ENCODE measurements at places on chromosomes 3 and 15. TPM values are rescaled to one million over a fixed set of nuclear protein-coding genes. Genes with fewer than 3 reads are reported as not detected.
A peak's percentile ranks its signal among the peaks of the same experiment; 100 is the strongest.

DNA sequence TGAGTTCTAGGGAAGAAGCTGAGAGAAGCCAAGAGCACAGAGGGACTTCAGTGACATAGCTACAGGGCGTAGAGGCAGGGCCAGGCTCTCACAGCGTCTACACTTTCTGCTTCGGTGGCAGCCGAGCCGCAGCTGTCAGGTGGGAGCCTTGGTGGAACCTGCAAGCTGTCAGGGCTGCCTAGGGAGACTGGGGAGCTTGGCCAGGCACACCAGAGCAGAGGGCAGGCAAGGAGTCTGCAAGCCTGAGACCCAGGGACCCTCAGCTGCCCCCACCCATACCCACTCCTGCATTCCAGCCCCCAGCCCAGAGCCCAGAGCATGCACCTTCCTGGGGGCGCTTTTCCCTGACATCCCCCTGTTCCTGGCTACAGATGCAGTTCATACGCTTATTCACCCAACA is 13.4 kb upstream of the KLF15 start:
- H3K27ac ChIP-seq = no peak overlapping the region
- H3K36me3 ChIP-seq = no peaks in the 10 kb centered on the region
- H3K4me3 ChIP-seq = no peak overlapping the region

- no peaks in the 10 kb centered on the region for H3K27me3 ChIP-seq
- H3K36me3 ChIP-seq = no peaks in the 10 kb centered on the region
Observed at GRCh38 chr15:59384507-59384906, 11.8 kb upstream of the MYO1E start.

IGSF11 gene
- total RNA-seq = 1.00 TPM

GRCh38 chr15:88498996-88499395 is 31.5 kb downstream of the MRPS11 start:
- H3K4me3 ChIP-seq = no peak overlapping the region
- peaks cover 25% of the 10 kb centered on the region for H3K4me1 ChIP-seq
- H3K27me3 ChIP-seq = no peaks in the 10 kb centered on the region

- no peaks in the 10 kb centered on the region for H3K27me3 ChIP-seq
- H3K36me3 ChIP-seq = no peaks in the 10 kb centered on the region
- no peak overlapping the region for H3K27ac ChIP-seq
- no peaks in the 10 kb centered on the region for H3K4me1 ChIP-seq
- no peak overlapping the region for H3K4me3 ChIP-seq
Observed at GRCh38 chr3:159401069-159401468, 587.6 kb upstream of the IL12A start.

DNA sequence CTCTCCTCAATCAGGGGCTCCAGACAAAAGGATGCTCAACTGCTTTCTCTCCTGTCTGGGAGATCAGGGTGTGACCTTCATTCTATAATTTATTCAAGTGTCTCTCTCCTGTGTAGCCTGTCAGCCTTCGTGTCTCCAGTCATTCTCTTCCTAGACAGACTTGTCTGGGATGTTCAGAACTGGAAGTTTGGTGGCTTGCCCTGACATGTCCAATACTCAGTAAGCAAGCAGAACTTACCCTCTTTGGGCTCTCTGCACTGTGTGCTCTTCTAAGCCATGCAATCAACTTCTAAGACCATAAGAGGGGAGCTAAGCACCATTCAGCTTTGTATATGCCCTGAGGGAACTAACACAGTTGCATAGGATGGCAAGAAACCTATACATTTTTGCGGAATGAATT is 14.1 kb downstream of the ACKR2 start:
- no peak overlapping the region for H3K27ac ChIP-seq
- no peaks in the 10 kb centered on the region for H3K36me3 ChIP-seq

SCG3 gene
- total RNA-seq = not detected

DNA sequence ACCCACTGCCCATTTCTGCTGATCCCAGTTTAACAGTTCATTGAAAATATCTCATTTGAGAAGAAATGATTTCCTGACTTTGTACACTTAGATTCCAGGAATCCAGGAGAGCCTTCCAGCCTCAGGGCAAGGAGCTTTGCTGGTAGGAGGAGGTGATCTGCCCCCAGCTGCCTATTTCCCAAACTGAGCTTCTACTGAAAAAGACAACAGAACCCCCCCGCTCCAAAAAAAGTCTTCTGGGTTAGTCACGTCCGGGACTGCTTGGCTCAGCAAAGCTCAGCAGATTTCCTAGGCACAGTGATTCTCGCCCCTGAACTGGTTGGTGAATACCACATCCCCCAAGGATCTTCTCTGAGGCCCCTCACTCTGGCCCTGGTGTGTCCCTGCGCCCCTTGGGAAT is 13.1 kb downstream of the SLC6A6 start:
- H3K27ac ChIP-seq = no peak overlapping the region
- H3K27me3 ChIP-seq = no peaks in the 10 kb centered on the region
- no peak for DNase-seq
- no peak overlapping the region for H3K4me3 ChIP-seq
- peaks cover 11% of the 10 kb centered on the region for H3K4me1 ChIP-seq
- peaks cover 75% of the 10 kb centered on the region for H3K36me3 ChIP-seq

FBLN2 gene
- total RNA-seq = 69.2 TPM

CIP2A gene
- total RNA-seq = 1.6 TPM

- no peak overlapping the region for H3K27ac ChIP-seq
- H3K4me1 ChIP-seq = no peaks in the 10 kb centered on the region
- DNase-seq = no peak
- no peaks in the 10 kb centered on the region for H3K27me3 ChIP-seq
Observed at GRCh38 chr3:365268-365667, 168.7 kb downstream of the CHL1 start.

DNA sequence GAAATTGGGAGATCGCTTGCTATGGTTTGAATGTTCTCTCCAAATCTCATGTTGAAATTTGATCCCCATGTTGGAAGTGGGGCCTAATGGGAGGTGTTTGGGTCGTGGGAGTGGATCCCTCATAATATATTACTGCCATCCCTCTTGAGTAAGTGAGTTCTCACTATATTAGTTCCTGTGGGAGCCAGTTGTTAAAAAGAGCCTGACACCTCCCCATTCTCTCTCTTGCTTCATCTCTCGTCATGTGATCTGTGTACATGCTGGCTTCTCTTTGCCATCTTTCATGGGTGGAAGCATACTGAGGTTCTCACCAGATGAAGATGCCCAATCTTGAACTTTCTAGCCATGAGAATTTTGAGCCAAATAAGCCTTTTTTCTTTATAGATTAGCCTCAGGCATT is 43.0 kb upstream of the IL20RB start:
- H3K4me1 ChIP-seq = no peaks in the 10 kb centered on the region
- H3K36me3 ChIP-seq = no peaks in the 10 kb centered on the region
- no peak for DNase-seq
- H3K4me3 ChIP-seq = no peak overlapping the region
- H3K27ac ChIP-seq = no peak overlapping the region

GRCh38 chr15:89825271-89825940 is 10.8 kb upstream of the ANPEP start:
- no peak overlapping the region for H3K4me3 ChIP-seq
- H3K36me3 ChIP-seq = no peaks in the 10 kb centered on the region
- peak overlapping the region; percentile 84 for H3K27ac ChIP-seq

PRTG gene
- total RNA-seq = 1.8 TPM

- no peaks in the 10 kb centered on the region for H3K36me3 ChIP-seq
- no peak overlapping the region for H3K4me3 ChIP-seq
- no peak overlapping the region for H3K27ac ChIP-seq
- H3K27me3 ChIP-seq = no peaks in the 10 kb centered on the region
Observed at GRCh38 chr15:22806664-22807063, 20.2 kb downstream of the NIPA1 start.

SEMA3G gene
- 16.5 TPM for total RNA-seq

LDHAL6B gene
- total RNA-seq = not detected

- H3K27ac ChIP-seq = no peak overlapping the region
- no peaks in the 10 kb centered on the region for H3K36me3 ChIP-seq
- H3K4me3 ChIP-seq = no peak overlapping the region
- no peaks in the 10 kb centered on the region for H3K27me3 ChIP-seq
- no peaks in the 10 kb centered on the region for H3K4me1 ChIP-seq
Observed at GRCh38 chr15:38054488-38054887, 120.0 kb downstream of the TMCO5A start.

- H3K4me1 ChIP-seq = no peaks in the 10 kb centered on the region
- DNase-seq = no peak
- H3K36me3 ChIP-seq = no peaks in the 10 kb centered on the region
- peaks cover 3% of the 10 kb centered on the region for H3K27me3 ChIP-seq
Observed at GRCh38 chr3:10480871-10481378, 24.5 kb downstream of the ATP2B2 start.

DNA sequence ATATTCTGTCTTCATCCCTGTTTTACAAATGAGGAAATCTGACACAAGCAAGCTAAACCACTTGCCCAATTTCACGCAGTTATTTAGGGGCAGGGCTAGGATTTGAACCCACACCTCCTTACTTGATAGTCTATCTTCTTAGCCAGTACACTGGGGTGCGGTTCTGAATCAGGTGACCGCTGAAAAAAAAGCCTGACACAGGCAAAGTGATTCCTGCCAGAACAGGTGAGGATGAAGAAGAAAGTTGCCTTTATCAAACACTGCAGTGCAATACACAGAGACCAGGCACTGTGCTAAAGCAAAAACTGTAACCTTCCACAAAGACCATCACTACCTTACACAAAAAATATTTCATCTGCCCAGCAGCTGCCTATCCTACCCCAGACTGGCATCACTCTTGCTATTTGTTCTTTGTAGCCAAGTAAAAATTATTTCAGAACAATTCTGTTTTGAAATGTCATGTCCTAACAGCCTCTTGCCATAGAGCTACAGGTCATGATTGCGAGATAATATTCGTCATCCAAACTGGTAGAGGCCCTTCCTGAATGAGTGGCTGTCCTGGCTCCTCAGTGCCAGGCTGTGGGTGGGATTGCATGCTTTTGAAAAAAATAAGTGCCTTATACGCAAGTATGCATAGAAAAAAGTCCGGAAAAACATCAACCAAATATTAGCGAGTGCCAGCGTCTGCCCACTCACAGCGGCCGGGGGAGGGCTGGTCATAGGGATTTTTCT is 142.3 kb upstream of the TPM1 start:
- H3K4me1 ChIP-seq = peaks cover 10% of the 10 kb centered on the region
- H3K27me3 ChIP-seq = no peaks in the 10 kb centered on the region
- H3K27ac ChIP-seq = peak overlapping the region; percentile 85
- no peak overlapping the region for H3K4me3 ChIP-seq
- DNase-seq = no peak

DNA sequence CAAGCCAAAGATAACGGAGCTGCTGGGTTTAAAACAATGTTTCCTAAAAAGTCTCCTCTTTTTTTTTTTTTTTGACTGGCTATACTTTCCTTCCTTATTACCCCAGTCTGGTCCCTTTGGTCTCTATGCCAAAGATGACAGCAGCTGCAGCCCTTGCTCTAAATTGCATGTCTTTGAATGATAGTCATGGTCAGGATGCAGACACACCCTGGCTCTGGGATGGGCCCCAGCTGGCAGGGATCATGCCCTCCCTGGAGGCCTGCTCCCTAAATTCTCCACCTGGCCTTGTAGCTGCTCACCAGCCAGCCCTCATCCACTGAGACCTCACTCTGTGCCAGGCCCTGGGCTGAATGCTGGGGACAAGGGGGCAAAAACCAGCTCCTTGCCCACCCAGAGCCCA is 95.8 kb downstream of the MESD start:
- no peaks in the 10 kb centered on the region for H3K27me3 ChIP-seq
- H3K4me1 ChIP-seq = no peaks in the 10 kb centered on the region
- no peak overlapping the region for H3K27ac ChIP-seq

DNA sequence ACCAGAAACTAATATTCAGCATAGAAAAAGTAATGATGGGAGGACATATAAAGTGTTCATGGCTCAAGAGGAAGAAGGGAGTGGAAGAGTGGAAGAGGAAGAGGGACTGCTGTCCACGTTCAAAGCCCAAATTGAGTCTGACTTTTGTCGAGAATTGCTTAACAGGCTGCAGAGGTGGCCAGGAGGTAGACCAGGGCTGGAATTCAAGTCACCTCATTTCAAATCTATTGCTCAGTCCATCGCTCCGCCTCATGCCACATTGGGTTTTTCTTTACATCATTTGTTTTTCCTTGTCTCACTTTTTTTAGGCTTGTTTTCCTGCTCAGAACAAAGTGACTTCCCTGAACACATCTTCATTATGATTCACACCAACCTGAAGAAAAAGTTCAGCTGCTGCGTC is 97.0 kb downstream of the RPL39L start:
- H3K27me3 ChIP-seq = no peaks in the 10 kb centered on the region
- peaks cover 67% of the 10 kb centered on the region for H3K4me1 ChIP-seq
- H3K27ac ChIP-seq = no peak overlapping the region
- H3K4me3 ChIP-seq = no peak overlapping the region

- no peak overlapping the region for H3K27ac ChIP-seq
- no peak overlapping the region for H3K4me3 ChIP-seq
- peaks cover 64% of the 10 kb centered on the region for H3K36me3 ChIP-seq
- H3K27me3 ChIP-seq = no peaks in the 10 kb centered on the region
- peaks cover 13% of the 10 kb centered on the region for H3K4me1 ChIP-seq
- DNase-seq = no peak
Observed at GRCh38 chr15:84645496-84645895, 8.6 kb downstream of the WDR73 start.

ACKR4 gene
- total RNA-seq = 2.3 TPM

DNA sequence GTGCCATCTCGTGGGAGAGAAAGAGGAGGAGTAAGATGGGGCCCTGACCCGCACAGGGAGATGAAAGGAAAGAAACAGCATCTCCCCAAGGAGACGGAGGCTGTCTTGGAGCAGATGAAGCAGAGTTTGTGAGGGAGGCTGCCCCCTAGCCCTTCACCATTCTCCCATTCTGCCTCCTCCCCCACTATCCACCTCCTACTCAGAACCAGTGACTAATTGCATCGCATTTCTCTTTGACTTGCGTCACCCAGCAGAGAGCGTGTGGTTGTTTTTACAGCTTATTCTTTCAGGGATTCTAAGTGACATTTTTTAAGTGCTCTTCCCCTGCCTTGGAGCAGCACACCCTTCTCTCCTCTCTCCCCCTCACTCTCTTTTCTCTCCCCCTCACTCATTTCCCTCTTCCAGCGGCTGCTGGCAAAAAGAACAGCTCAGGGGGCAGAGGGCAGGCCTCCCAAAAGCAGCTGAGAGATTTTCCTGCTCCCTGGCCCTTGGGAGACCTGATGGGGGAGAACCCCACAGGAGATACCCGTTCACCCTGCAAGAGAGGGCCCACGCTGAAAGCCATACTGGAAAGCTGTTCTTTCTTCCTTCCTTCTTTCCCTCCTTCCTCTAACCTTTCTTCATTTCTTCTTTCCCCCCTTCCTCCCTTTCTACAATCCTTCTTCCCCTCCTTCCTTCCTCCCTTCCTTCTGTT is 91.8 kb downstream of the MRPL46 start:
- no peaks in the 10 kb centered on the region for H3K36me3 ChIP-seq
- H3K27ac ChIP-seq = peak overlapping the region; percentile 56
- peaks cover 6% of the 10 kb centered on the region for H3K27me3 ChIP-seq

GRCh38 chr3:99049164-99049563 is 147.7 kb upstream of the DCBLD2 start:
- H3K27me3 ChIP-seq = no peaks in the 10 kb centered on the region
- no peak overlapping the region for H3K4me3 ChIP-seq
- no peak for DNase-seq
- H3K36me3 ChIP-seq = no peaks in the 10 kb centered on the region
- no peaks in the 10 kb centered on the region for H3K4me1 ChIP-seq

DNA sequence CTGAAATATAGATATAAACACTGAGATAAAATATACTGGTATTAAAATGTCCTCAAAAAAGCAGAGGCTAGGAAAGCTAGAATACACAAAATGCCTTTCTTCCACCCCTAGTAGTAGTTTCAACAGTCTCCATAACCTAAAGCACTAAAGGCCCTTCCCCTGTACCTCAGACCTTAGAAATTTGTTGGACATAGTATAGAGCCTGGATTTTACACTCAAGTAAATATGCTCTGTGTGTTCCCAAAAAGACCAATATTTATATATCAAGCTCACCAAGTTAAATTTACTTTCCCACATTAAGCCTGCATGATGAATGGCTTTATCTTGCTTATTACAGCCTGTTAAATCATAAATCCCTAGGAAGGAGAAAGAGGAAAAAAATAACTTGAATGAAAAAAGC is 378.7 kb upstream of the AZI2 start:
- no peaks in the 10 kb centered on the region for H3K36me3 ChIP-seq
- no peak overlapping the region for H3K27ac ChIP-seq
- no peak for DNase-seq
- no peaks in the 10 kb centered on the region for H3K4me1 ChIP-seq
